ENCODE measurements at places on chromosomes 11 and 22.

GRCh38 chr11:9133956-9134355 lies 42.6 kb upstream of the SCUBE2 start:
- DNase-seq: no peak

- no peak for DNase-seq
Observed at GRCh38 chr11:77154381-77155081, 26.5 kb downstream of the MYO7A start.

- DNase-seq: no peak
Observed at GRCh38 chr11:63915961-63916836, 765 bp downstream of the RCOR2 start.

- peak; percentile 76 for DNase-seq
Observed at GRCh38 chr22:39223091-39223710, 21.6 kb downstream of the PDGFB start.

GRCh38 chr11:116986521-116987105 lies 111.6 kb downstream of the SIK3 start:
- peak; percentile 67 for DNase-seq
